ENCODE measurements at places on chromosomes 7 and 10. TPM values are rescaled to one million over a fixed set of nuclear protein-coding genes. Genes with fewer than 3 reads are reported as not detected.

The GRK5 gene
- 15.5 TPM for polyA plus RNA-seq

DNA sequence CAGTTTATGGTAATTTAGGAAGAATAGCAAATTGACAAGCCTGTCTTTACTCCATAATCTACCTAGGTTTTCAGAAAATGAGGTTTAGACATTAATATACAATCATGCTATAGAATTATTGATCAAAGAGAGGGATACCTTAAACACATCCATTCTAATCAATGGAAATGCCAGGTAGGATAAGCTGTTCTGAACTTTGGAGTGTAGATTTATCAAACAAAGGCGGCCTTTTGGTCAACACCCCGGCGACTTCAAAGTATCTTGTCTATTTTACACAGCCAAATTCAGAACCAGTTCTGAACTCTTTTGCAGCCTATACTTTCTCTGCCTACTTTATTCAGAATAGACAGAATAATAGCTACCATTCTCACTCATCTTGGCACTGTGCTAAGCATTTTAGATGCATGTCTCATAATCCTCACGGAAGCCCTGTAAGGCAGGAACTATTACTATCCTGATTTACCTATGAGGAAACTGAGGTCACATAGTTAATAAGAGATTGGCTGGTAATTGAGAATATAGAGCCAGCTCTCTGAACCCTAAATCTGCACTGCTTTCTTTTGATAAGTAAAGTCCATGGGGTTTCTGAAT is 641.9 kb upstream of the LRRTM3 start:
- DNase-seq: no peak

- no peak for DNase-seq
Measured at GRCh38 chr10:98293550-98294269, 25.7 kb upstream of the LOXL4 start.

GRCh38 chr10:111821871-111822270 is 361.7 kb downstream of the GPAM start:
- no peak for DNase-seq

- DNase-seq: no peak
Measured at GRCh38 chr7:44374007-44374763, 48.8 kb upstream of the CAMK2B start.

DNA sequence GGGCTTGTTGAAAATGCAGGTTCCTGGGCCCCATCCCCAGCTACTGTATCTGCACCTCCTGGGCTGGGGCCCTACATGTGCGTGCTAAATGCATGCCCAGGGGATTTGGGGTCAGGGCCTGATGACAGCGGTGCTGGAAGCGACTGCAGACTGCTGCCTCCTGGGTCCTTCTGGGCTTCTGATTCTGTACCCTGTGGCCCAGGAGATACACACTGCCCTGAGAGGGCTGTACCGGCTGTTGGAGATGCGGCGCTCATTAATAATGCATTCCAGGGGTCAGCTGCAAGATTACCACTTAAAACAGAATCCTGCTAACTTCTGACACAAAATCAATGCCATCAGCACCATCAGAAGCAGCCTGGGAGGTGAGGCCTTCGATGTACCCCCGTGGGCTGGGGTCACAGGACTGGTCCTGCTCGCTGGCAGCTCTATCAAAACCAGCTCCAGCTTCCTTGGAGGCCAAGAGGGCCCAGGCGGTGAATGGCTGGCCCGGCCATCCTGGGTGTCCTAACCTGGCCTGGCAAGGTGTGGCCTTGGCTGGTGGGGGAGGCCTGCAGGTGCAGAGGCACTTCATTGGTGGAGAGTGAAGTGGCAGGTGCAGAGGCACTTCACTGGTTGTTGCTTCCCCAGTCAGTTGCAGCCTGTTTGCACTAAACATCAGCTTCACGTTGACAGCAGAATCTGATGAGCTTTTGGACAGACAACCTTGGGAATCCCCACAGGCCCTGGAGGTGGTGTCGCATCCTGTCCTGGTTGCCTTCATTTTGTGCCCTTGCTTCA is 79.2 kb downstream of the GLRX3 start:
- DNase-seq: no peak

- DNase-seq: no peak
Measured at GRCh38 chr10:124380256-124380995, 38.3 kb downstream of the OAT start.

DNA sequence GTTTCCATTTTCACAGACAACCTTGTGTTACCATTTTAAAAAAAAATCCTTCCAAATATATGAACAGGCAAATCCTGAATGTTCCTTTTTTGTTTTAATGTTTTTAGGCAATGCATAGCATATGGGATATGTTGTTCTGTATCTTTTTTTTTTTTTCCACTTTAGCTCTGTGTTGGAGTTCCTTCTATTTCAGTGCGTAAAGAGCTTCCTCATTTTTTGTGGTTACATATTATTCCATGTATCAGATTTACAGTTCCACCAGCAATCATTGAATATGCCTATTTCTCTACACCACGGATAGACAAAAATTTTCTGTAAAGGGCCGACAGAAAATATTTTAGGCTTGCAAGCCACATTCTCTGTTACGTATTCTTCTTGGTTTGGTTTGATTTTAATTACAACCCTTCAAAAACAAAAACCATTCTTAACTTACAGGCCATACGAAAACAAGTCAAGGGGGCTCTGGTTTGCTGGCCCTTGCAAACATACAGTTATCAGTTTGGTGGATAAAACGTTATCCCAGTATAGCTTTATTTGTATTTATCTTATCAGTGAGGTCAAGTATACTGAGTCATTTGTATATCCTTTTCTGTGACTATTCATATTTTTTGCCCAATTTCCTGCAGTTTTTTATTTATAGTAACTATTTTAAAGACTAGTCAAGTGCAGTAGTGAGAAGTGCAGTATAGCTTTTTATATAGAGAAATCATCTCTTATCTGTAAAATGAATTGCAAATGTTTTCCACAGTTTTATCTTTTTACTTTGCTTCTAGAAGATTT is 55.7 kb downstream of the RALA start:
- no peak for DNase-seq

- DNase-seq: peak; percentile 65
Measured at GRCh38 chr10:19819419-19820033, 3.3 kb downstream of the PLXDC2 start.

All from right renal cortex interstitium (tissue), 3 donors.